ENCODE measurements at places on chromosomes 6 and 20. TPM values are rescaled to one million over a fixed set of nuclear protein-coding genes. Genes with fewer than 3 reads are reported as not detected.

- DNase-seq, result no peak
Observed at GRCh38 chr6:16450285-16450684, 211.9 kb downstream of the GMPR start.

- no peak for DNase-seq
Observed at GRCh38 chr20:61458146-61458746, 206.2 kb downstream of the CDH4 start.

- no peak for DNase-seq
Observed at GRCh38 chr6:3331971-3332370, 73.2 kb downstream of the PSMG4 start.

DNA sequence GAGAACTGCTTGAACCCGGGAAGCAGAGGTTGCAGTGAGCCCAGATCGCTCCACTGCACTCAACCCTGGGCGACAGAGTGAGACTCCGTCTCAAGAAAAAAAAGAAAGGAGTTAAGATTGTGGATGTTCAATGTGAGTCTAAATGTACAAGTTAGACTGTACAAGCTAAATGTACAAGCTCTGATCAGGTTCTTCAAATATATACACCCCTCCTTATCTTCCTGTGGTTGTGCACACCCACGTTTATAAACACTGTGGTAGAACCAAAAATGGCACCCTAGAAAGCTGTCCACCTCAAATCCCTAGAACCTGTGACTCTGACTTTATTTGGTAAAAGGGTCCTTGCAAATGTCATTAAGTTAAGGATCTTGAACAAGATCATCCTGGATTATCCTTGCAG is 11.2 kb upstream of the RANBP9 start:
- no peak for DNase-seq

The CST2 gene
- total RNA-seq, result not detected

The PDE10A gene
- 4.3 TPM for total RNA-seq

The CAGE1 gene
- not detected for total RNA-seq
